ENCODE measurements at places on chromosomes 5 and 9.

- DNase-seq, result no peak
Measured at GRCh38 chr9:27756418-27756817, 183.1 kb upstream of the C9orf72 start.

DNA sequence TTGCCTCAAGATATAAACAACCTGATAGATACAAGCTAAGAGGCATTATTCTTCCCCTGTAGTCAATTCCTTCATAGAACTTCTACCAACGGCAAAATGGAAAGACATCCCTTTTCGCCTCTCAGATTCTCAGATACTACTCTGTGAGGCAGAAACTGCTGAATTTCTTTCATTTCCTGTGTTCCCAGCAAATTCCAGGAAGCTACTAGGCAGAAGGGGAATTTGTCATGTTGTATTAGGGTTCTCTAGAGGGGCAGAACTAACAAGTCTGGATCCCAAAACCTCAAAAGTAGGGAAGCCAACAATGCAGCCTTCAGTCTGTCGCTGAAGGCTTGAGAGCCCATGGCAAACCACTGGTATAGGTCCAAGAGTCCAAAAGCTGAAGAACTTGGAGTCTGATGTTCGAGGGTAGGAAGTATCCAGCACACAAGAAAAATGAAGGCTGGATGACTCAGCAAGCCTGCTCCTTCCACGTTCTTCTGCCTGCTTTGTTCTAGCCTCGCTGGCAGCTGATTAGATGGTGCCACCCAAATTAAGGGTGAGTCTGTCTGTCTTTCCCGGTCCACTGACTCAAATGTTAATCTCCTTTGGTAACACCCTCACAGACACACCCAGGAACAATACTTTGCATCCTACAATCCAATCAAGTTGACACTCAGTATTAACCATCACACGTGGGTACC lies 15.2 kb downstream of the RNF180 start:
- no peak for DNase-seq

- DNase-seq, result no peak
Measured at GRCh38 chr5:84383296-84383815, 1.3 kb downstream of the EDIL3 start.

GRCh38 chr5:161850491-161850890 lies 2.6 kb downstream of the GABRA1 start:
- DNase-seq, result no peak

DNA sequence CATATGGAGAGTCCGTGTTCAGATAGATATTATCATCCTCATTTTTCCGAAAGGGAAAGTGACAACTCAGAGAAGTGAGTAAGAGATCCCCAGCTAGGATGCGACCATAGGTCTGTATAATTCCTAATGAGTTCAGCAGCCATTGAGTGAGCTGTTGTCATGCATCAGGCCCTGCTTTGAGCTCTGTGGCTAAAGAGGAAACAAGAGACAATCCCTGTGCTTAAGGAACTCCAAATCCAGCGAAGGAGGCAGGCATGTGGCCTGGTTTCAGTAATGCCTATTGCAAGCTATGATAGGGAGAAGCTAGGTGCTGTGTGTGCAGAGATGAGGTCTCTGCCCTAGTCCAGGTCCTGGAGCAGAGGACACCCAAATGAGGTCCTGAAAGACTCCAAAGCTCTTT lies 192.8 kb downstream of the ACTL7B start:
- no peak for DNase-seq

DNA sequence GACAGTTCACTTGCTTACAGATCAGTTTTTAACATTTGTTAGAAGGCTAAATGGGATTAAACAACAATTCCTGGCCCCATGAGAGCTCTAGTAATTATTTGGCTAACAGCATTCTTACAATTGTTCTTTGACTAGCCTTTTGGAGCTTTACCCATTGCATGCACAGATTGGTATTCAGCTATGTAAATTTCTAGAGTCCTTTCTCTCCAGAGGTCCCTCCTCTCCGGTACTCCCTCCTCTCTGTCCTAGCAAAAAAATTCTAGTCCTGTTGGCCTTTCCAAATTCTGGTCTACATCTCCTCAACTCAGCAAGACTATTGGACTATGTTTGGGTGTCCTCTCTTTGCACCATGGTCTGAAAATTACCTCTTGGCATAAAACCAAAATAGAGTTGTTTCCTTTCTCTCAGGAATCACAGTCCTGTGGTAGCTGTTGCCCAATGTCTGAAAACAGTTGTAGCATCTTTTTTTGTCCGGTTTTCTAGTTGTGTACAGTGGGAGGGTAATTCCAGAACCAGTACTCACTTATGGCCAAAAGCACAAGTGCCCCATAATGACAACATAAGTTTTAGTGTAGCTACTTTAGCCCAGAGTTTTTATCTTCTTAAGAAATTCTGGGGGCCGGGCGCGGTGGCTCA lies 18.1 kb downstream of the SAR1B start:
- DNase-seq, result no peak

GRCh38 chr9:136671254-136671614 lies 8.5 kb downstream of the EGFL7 start:
- DNase-seq, result no peak

DNA sequence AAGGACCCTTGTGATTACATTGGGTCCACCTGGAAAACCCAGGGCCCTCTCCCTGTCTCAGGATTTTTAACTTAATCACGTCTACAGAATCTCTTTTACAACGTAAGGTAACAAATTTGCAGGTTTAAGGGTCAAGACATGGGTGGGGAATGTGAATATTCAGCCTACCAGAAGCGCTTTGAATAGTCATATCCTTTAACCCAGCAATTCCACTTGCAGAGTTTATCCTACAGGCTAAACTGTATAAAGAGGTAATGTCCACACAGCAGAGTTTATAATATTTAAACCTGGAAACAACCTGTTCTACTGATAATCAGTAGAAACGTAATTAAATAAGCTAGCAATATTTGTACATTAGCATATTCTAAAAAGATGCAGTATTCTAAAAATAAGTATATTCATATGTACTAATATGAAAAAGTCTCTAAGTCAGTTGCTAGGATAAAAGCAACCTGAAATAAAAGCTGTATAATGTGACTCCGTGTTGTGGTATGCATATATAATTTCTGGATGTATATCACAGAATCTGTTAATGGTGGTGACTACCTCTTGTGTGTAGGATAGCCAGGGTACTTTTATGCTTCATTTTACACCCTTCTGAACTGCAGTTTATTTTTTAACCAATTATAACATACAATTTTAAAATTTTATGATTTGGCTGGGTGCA lies 14.1 kb upstream of the NIPAL4 start:
- DNase-seq, result no peak

- no peak for DNase-seq
Measured at GRCh38 chr9:137439158-137439714, 1.9 kb downstream of the ENTPD8 start.

- DNase-seq, result peak; percentile 73
Measured at GRCh38 chr9:72443855-72444254, 77.6 kb upstream of the TMC1 start.

- no peak for DNase-seq
Measured at GRCh38 chr9:75084081-75084672, 3.8 kb downstream of the NMRK1 start.

DNA sequence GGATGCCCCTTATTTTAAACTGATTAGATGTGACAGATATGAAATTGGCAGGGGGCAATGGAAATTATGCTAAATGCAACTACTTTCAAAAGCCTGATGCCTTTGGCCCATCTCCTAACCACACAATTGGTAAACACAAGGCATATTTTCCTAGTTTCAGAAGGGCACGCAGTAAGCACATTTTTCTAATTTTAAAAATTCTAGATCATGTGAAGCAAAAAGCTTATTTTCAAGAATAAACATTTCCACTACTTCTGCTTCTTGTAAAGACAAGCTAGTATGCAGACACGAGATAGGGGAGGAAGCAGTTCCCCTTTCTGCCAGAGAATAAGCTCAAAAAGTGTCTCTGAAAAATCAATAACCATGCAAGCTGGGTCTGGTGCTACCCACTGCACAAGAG lies 67.7 kb downstream of the ABCA1 start:
- no peak for DNase-seq

DNA sequence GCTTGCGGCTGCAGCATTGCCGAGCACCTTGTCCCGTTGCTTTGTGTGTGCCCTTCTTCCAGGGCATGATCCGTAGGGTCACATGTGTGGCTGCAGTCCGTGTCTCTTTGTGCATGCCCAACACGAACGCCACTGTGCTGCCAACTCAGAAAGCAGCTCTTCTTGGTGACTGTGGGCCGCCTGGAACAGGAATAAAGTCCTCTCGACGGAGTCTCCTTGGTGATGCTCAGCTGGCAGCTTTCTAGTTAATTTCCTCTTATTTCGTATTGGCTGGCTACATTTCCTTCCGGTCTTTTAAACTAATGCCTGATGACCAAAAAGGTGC lies 5.8 kb downstream of the EXOC3 start:
- no peak for DNase-seq

- DNase-seq, result no peak
Measured at GRCh38 chr5:80915716-80916115, 44.4 kb upstream of the RASGRF2 start.

All from RCC 7860 (cell line).